ENCODE measurements at places on chromosomes 7 and 10.

- DNase-seq: no peak
Measured at GRCh38 chr10:43901302-43901701, 252.6 kb upstream of the ZNF32 start.

- DNase-seq: no peak
Measured at GRCh38 chr10:126080879-126081411, 184.6 kb downstream of the FANK1 start.

DNA sequence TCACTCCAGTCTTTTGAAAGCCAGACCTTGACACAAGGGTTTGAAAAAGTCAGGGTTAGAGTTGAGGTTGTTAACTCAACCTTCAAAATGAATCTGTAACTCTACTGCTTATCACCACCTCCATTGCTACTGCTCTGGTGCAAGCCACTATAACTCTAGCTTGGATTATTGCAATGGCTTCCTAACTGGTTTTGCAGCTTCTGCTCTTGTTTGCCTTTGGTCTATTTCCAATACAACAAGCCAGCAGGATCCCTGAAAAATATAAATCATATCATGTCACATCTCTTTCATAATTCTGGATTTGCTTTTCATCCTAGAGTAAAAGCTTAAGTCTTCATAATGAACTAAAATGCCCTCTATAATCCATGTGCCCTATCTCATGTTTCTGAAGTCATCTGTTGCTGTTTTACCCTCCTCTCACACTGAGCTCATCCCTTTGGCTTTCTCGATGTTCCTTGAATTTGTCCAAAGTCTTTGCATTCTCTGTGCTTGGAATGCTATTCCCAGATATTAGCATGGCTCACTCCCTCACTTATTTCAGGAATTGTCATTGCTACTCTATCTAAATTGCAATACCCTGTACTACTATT is 10.9 kb downstream of the TAS2R60 start:
- DNase-seq: no peak

GRCh38 chr10:96176985-96177384 is 46.9 kb downstream of the ZNF518A start:
- DNase-seq: no peak

DNA sequence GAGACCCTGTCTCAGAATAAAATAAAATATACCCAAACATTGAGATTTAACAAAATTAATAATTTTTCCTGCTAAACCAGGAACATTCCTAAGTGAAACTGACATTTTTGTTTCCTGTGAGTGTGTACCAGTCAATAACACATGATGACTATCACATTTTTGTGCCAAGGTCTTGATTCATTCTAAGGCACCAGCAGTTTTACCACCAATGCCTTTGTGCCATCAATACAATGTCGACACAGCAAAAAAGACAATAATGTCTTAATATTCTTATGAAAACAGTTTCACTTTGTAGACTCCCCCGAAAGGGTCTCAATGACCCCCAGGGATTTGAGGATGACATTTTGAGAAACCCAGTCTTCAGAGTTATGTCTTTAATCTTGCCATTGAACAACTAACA is 7.2 kb upstream of the CADPS2 start:
- DNase-seq: no peak

- DNase-seq: no peak
Measured at GRCh38 chr10:76945166-76945565, 692.4 kb downstream of the KCNMA1 start.

DNA sequence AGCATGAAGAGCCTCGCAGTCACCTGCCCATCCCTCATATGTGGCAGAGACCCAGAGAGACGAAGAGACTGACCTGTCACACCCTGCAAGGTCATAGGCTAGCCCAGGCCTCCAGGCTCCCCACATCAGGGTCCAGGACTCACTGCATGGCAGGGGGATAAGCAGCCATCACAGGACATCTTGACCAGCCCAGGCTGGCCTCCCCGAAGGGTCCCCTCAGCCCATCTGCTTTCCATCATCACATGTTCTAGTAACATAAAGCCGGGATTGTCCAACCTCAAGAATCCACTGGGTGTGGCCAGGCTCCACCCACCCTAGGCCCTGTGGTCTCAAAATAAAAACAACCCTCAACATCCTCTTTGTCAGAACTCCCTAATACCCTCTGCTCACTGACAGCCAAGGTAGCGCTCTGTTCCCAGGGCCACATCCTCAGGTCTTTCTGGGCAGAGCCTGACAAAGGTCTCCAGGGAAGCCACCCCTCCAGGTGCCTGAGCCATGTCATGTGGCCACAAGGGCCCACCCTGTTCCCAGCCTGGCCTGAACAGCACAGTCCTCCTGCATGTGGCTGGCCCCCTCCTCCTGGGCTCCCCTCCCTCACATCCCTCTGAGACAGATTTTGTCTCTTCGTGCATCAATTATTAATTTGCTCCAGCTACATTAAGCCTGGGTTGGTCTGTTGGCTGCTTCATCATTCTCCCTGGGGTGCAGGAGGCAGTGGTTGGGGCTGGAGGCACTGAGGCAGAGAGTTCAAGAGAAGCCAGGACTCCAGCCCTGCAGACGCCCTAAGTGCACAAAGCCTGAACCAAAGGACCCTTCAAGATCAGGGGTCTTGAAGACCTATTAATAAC is 131.8 kb upstream of the UNC5B start:
- DNase-seq: no peak

GRCh38 chr10:9188022-9188810 is 1133.7 kb downstream of the GATA3 start:
- no peak for DNase-seq

DNA sequence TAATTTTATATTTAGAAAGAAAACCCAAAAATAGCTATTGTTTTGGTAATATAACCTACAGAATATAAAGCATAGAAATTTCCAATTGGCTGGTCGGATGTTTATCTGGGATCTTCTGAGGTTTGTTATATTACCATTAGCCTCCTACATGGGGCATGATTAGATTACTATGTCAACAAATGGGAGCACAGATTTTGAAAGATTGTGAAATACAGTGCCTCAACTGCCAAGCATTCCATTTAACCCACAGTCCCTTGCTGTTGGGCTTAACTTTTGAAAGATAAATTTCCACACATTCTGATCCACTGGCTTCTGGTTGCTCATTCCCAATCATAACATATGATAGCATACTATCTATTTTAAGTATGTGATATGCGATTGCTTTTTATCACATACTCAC is 455.4 kb upstream of the C7orf33 start:
- DNase-seq: no peak

DNA sequence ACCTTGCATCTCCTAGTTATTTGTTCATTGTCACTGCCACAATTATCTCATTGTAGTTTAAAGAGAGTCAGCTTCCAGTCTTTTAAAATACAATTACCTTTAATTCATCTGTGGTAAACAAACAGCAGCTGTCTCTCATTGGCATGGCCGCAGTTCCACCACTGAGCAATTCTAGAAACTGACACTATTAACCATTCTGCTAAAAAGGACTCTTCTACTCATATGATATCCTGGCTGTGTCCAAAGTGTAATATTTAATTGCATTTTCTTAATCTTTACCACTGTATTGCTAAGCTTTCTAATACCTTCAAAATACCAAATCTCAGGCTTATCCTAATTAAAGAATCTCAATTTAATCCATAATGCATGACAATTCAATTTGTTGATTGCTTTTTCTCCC is 639.0 kb downstream of the AUTS2 start:
- no peak for DNase-seq

DNA sequence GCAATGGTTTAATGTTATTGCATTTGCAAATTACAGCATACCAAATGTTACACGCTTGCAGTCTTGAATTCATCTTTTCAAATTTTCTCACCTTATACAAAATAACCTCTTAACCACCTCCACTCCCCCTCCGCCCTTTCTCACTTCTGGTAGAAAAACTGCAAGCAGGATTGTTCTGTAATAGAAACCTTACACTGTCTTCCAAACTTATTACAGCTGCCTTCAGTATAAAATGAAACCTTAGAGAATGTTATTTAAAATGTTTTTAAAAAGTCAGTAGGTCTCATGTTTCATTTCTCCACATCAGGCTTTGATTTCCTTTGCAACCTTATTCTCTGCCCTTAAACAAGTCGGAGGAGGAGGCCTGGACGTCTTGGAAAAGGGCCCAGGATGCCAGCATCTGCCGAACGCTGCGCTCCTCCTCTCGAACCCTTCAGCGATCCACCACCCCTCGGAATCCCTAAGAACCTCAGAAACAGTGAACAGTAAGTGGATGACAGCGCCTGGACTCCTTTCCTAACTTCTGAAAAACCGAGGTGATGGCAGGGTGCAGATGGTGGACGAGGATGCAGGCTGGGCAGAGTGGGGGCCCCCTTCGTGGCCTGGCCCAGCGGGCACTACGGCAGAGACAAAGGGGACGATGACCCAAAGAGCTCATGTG is 74.0 kb downstream of the FGFR2 start:
- no peak for DNase-seq

DNA sequence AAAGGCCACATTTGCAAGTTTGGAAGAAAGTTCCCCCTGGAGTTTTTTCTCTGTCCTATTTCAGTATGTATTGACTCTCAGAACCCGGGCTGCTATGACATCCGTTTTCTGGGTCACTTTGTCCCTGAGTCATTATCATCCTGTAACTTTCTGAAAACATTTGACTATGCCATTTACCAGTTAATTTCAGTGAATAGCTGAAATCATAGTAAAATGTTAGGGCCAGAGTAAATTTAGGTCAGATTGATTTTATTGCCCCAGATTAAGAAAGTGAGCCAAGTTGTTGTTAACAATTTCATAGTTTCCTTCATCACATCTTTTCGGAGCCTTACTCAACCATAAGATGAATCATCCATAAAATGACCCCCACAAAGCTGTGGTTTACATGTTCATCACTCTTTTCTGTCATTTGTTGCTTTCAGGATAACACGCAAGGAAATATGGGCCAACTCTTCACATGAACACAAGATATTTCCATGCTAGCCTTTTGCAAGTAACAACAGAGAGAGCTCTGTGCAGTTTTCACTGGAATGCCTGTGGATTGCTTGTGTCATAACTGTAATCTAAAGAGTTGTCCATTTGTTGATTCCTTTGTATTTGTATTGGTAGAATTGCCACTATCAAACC is 3.9 kb upstream of the MACC1 start:
- DNase-seq: no peak

DNA sequence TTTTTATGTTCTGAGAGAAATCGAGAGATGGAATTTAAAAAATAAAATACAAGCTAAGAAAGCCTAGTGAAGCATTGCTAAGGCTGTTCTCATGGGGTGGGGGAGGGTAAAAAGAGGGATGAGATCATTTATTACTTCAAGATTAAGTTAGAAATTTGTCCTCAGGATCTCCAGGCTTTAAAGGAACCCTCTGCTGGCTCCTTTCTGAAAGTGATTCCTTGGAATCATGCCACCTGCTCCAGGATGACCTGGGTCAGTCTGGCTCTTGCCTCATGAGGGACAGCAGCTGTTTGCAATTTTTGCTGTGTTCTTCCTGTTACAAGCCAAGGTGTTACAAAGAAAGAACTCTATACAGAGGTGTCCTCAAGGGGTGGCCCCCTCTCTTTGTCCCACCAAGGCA is 69.8 kb downstream of the CDK1 start:
- DNase-seq: no peak

- DNase-seq: no peak
Measured at GRCh38 chr7:100685631-100686145, 8.4 kb downstream of the GIGYF1 start.

GRCh38 chr10:17033529-17034260 is 95.9 kb downstream of the CUBN start:
- no peak for DNase-seq

- DNase-seq: no peak
Measured at GRCh38 chr7:21364801-21365271, 63.0 kb upstream of the SP4 start.

- no peak for DNase-seq
Measured at GRCh38 chr7:73496626-73497025, 25.5 kb downstream of the BAZ1B start.

GRCh38 chr7:13949445-13949844 is 40.0 kb downstream of the ETV1 start:
- DNase-seq: no peak

DNA sequence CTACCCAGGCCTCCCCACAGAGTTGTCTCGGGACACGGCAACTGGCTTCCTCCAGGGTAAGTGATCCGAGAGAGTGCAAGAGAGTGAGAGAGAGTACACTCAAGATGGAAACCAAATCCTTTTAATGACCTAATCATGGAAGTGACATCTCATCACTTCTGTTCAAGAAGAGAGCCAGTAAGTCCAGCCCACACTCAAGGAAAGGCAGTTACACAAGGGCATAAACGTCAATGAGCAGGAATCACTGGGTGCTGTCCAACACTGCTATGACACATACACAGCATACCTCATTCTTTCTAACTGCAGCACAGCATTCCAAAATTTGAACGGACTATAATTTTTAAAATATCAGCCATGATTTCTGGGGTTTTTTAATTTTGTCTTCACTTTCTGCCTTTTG is 29.3 kb upstream of the OSBPL3 start:
- DNase-seq: no peak

GRCh38 chr7:67484244-67484751 is 487.7 kb downstream of the TYW1 start:
- DNase-seq: no peak

DNA sequence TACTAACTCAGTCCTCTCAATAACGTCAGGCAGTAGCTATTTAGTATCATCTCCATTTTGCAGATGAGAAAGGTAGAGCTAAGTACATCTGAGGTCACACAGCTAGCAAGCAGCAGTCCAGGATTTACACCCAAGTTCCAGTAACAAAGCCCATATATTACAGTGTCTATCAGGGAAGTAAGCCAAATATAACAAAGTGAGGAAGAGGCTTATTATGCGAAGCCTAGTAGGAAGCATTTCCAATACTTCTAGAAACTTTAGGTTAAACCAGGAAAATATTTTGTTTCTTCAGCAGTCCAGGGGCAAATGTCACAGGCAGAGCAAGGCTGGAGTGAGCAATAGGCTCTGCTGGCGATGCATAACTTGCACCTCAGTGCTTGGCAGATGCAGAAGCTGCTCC is 53.9 kb downstream of the NOC3L start:
- no peak for DNase-seq

DNA sequence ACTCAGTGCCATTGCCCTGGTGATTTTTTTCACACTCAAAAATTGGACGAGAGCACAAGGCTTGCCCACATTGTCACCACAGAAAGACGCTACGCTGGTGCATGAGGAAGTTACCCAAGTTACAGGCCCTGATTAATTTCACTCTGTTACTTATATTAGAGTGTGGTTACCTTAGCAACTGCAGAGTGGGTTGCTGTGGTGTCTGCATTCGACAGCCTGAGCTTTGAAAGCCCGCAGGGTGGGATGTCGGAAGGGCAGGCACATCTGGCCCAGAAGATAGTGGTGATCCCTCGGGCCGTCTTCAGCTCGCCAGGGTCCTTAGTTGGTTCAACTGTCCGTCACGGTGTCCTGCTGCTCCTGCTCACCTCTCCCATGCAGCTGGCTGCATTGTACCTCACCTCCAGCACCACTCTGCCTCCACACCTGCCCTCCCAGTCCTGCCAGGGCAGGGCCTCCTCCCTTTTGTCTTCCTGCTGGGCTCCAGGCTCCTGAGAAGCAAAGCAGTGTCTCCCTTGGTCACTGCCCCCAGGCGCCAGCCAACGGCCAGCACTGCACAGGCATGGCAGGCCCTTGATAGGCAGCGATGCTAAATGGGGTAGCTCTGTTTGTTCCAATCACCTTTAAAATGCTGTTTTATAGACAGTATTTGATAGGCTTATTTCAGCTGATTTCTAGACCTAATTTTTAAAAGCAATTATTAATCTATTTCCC is 167.2 kb downstream of the EBF3 start:
- DNase-seq: no peak

- DNase-seq: no peak
Measured at GRCh38 chr7:2438775-2439174, 35.4 kb downstream of the CHST12 start.

Data from stimulated activated CD8-positive, alpha-beta memory T cell treated with anti-CD3 and anti-CD28 coated beads, Interleukin-7, amount 100 ng/mL, for 1 hour (primary cell).